ENCODE measurements at places on chromosomes 16 and 17.

- DNase-seq: peak; percentile 33
Measured at GRCh38 chr16:11233727-11234376, 22.2 kb downstream of the SOCS1 start.

- DNase-seq: no peak
Measured at GRCh38 chr17:17087424-17088015, 45.3 kb downstream of the MPRIP start.

- no peak for DNase-seq
Measured at GRCh38 chr16:84844049-84844350, 24.2 kb downstream of the CRISPLD2 start.

- DNase-seq: no peak
Measured at GRCh38 chr16:88348377-88349152, 34.2 kb upstream of the ZNF469 start.

- no peak for DNase-seq
Measured at GRCh38 chr17:7293159-7293558, 1.3 kb downstream of the YBX2 start.

Data from A172 (cell line).